ENCODE measurements at places on chromosomes 16 and 17.

GRCh38 chr17:82592289-82592766, 55.9 kb downstream of the WDR45B start:
- no peak for DNase-seq

GRCh38 chr16:55853114-55853513, 20.2 kb upstream of the CES1 start:
- DNase-seq: no peak

GRCh38 chr16:29743827-29744531, 1.8 kb downstream of the C16orf54 start:
- DNase-seq: no peak

GRCh38 chr16:13109171-13109570, 207.8 kb downstream of the SHISA9 start:
- no peak for DNase-seq

DNA sequence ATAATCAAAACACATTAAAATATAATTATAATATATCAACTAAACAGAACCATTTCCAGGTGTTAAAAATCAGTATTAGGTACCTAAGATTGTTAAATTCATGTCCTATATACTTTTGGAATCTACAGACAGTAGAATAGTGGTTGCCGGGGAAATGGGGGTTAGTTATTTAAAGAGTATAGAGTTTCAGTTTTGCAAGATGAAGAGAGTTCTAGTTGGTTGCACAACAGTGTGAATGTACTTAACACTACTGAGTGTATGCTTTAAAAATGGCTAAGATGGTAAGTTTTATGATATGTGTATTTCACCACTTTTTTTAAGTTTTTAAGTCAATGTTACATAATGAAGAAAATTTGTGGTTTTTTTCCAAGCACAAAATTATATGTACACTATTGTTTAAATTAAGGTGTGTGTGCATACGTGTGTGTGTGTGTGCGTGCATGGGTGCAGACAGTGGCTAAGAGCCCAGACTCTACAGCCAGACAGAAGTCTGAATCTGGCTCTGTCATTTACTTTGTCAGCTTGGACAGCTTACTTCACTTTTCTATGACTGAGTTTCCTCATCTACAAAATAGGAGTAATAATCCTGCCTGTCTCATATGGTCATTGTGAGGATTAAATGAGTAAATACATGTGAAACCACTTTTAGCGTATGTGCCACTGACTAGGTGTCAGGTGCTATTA, 25.3 kb upstream of the PHAF1 start:
- no peak for DNase-seq

DNA sequence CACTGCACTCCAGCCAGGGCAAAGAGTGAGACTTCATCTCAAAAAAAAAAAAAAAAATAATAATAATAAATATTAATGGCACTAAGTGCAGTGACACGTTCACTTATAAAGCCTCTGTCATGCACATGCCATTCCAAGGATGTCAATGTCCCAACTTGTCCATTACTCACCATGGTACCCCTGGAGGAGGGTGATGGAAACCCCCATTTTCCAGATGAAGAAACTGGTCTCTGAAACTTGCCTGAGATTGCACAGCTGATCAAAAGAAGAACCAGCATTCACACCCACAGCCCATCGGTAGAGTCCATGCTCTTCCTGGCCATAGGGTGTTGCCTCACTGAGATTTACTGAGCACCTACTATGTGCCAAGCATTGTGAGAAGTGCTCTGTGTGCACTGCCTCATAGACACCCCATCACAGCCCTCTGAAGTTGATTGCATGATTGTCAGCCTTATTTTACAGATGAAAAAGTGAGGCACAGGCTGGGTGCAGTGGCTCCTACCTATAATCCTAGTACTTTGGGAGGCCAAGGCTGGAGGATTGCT, 123.7 kb downstream of the ABCC1 start:
- DNase-seq: no peak

DNA sequence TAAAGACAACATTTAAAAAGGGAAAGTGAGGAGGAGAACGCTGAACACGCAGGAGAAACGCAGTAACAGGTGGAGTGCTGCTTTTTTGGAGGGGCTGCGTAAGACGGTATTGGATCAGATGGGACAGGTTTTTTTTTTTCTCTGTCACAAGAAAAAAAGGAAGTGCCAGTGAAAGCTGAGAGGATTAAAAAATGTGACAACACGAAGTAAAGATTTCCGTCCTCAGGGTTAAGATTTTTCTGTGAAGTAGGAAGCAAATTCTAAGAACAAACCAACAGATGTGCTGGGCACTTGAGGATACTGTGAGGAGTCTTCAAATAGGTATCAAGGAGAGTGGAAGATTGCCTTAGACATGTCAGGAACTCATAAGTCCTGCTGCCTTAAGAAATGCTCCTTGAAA, 5.8 kb upstream of the ABCA9 start:
- DNase-seq: no peak
